Stimulated activated CD4-positive, alpha-beta T cell treated with anti-CD3 and anti-CD28 coated beads, Interleukin-15, amount 100 ng/mL, for 48 hours (primary cell): ENCODE measurements at places on chromosomes 5 and 9.

DNA sequence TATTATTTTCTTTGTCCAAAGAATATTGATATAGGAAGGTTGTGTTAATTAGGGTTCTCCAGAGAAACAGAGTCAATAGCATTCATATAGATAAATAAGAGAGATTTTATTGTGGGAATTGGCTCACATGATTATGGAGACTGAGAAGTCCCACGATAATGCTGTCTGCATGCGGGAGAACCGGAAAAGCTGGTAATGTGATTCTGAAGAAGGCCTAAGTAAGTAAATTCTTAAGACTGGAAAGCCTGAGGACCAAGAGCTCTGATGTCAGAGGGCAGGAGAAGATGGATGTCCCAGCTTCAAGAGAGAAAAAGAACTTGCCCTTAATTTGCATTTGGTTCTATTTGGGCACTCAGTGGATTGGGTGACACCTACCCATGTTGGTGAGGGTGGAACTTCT, 307.4 kb upstream of the C9orf72 start:
- no peak for DNase-seq

- no peak for DNase-seq
Measured at GRCh38 chr9:112719241-112719691, 1.3 kb upstream of the INIP start.

- DNase-seq, result no peak
Measured at GRCh38 chr5:158511454-158511853, 588.3 kb downstream of the EBF1 start.

DNA sequence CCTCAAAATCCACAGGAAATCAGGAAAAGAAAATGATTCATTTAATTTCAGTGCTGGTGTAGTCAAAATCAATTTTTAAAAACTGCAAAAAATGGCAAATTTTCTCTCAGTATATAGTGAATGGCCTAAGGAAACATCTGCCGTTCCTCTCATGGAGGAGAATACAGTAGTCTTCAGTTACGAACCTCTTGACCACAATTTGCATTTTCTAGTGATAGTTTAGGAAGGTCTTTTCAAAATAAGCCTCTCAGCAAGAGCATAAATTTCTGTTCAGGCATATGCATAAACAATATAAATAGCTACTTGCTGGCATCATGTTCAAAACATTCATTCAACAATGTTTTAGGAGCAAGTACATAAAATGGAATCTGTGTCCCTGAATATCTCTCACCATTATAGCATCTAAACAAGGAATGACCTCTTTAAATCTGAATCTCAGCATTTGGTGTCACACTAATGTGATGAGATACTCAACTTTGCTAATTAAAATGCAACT, 33.5 kb downstream of the HAPLN1 start:
- no peak for DNase-seq

DNA sequence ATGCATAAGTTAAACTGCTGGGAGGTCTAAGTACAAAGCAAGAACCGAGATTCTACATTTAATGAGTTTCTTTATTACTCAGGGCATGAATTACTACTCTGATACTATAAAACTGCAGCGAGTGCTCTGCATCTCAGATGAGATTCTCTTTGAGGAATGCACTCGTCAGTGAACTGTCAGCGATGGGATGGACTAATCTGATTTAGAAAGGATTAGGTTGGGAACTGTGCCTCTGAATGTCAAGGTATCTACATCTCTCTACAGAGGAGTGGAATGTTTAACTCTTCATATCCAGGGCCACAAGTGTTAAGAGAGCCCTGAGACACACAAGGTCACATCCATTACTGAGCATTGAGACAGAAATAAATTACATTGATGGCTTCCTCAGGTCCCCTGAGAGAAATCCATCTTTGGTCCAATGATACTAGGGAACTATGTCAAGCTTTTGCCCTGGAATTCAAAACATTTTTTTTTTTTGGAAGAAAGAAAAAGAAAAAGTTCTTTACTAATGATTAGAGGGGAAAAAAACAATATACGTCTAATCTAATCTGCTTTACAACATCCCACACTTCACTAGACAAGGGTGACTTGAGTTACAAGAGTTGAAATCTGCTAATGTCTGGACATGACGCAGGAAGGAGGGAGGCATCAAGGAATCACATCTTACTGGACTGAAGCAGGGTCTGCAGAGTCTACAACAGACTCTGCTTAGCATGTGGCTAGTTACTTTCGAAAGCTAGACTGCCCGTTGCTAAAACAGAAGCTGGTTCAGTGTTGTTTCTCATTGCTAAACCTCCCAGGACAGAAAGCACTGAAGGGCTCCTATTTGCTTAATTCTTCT, 270.0 kb upstream of the TLE4 start:
- no peak for DNase-seq

- DNase-seq, result no peak
Measured at GRCh38 chr5:33370466-33370859, 70.3 kb upstream of the TARS1 start.

DNA sequence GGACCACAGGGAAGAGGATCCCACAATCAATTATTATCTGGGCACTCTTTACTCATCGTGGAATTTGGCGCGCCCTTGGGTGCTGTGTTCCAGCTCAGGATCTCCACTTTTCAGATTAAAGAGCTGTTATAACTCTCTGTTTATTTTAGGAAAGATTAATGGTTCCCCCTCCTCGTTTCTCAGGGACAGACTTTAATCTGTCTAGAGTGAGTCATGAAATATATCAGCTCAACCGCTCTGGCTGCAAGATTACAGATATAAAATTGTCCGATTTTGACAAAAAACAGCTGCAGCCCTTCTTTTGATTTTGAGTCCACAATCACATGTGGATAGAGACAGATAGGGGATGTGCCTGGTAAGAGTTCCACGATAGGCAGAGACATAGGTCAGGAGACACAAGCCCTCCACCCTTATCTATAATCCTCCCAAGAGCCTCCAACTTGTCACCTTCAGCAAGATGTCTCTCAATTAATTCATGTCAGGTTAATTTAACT, 77.6 kb upstream of the ANKRD55 start:
- no peak for DNase-seq

DNA sequence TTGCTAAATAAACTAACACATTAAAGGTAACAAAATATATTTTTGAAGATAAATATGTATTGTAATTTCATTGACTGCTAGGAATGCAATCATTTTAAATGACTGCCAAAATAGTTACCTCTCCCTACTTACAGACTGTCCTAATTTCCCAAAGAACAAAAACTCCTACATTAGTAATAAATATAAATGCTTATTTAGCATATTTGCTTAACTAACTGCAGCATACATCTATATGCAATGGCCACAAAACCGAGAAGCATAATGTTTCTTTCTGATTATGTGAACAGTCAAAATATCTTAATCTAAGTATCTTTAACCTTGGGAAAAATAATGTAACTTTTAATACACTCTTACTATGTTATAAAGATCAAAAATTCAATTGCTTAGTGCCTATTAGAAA, 431.7 kb downstream of the HCN1 start:
- DNase-seq, result no peak

DNA sequence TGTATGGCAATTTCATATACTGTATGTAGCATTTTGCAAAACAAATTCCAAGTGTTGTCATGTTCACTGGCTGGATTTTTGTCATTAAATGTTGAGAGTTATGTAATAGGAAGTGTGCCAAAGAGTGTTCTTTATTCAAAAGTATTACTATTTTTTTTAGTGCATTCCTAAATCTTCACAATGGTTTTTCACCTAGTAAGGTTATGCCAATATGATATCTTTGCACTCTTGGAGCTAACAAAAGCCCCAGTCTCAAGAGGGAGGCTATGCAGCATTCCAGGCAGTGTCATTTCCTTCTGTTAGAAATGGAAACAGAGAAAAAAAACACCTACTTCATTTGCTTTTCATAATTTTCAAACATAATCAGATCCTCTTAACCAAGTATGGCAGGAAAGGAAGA, 5.1 kb upstream of the SSBP2 start:
- no peak for DNase-seq

GRCh38 chr5:88979244-88979643, 96.3 kb upstream of the MEF2C start:
- DNase-seq, result no peak

GRCh38 chr5:95358848-95359247, 32.3 kb upstream of the FAM81B start:
- DNase-seq, result no peak

DNA sequence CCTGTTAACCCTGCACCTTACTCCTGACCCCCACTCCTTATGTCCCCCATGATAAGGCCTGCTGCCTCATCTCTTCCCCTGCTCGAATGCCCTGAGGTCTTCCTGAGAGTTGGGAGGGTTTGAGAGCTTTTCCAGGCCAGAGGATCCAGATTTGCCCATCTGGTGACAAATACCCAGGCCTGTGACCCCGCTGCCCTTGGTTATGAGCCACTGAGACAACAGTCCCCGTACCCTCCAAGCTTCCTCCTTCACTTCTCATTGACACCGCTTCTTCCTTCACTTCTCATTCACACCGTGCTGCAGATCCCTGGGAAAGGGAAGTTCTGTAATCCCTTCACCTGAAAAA, 593 bp downstream of the GM2A start:
- no peak for DNase-seq

DNA sequence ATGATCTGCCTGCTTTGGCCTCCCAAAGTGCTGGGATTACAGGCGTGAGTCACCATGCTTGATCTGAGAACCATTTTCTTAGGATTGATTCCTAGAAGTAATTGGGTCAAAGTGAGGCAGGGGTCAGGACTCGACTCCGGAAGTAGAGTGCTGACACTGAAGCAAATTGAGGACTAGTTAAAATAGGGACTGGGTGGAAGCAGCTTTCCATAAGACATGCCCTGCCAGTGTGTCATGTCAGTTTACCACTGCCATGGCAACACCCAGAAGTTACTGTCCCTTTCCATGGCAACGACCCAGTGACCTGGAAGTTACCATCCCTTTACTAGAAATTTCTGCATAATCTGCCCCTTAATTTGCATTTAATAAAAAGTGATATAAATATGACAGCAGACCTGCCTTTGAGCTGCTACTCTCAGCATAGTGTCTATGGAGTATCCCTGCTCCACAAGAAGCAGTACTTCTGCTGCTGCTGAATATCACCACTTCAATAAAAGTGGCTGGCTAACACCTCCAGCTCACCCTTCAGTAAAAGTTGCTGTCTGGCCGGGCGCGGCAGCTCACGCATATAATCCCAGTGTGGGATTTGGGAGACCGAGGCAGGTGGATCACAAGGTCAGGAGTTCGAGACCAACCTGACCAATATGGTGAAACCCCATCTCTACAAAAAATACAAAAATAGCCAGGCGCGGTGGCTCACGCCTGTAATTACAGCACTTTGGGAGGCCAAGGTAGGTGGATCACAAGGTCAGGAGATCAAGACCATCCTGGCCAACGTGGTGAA, 47.8 kb upstream of the JADE2 start:
- DNase-seq, result no peak

DNA sequence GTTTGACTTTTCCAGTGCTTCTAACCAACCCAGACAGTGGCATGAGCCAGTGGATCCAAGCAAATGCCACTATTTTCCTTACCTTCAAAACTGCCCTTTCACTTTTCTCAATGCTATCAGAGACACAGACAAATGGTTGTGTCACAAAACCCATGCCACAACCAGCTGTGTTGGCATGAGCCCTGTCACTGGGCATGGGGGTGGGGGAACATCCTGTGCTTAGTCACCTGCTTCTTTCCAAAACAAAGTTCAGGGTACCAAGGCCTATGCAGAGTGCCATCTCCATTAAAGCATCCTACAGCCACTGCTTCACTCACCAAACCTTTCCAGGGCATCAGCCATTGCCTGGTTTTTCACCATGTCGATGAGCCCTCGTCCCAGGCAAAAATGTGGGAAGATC, 30.1 kb downstream of the NIPSNAP3B start:
- DNase-seq, result no peak

DNA sequence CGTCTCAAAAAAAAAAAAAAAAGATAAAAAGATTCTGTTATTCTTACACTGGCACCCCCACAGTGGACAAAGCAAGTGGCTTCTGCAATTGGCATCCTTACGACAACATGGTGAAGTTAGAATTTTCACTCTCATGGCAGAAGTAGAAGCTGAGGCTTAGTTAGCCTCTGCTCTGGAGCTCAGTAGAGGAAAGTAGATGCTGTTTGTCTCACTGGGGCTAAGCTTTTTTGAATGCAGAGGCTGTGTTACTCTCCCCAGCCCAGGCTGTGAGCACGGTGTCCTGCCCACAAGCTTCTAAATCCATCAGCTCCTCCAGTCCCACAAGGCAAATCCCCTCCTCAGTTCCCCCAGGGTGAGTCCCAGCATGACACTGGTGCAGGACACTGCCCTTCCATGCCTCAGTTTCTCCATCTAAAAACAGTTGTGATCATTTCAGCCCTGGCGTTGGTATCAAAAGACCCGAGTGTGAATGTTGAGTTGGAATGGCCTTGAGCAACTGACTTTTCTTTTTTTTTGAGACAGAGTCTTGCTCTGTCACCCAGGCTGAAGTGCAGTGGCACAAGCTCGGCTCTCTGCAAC, 22.6 kb upstream of the PHF19 start:
- no peak for DNase-seq

DNA sequence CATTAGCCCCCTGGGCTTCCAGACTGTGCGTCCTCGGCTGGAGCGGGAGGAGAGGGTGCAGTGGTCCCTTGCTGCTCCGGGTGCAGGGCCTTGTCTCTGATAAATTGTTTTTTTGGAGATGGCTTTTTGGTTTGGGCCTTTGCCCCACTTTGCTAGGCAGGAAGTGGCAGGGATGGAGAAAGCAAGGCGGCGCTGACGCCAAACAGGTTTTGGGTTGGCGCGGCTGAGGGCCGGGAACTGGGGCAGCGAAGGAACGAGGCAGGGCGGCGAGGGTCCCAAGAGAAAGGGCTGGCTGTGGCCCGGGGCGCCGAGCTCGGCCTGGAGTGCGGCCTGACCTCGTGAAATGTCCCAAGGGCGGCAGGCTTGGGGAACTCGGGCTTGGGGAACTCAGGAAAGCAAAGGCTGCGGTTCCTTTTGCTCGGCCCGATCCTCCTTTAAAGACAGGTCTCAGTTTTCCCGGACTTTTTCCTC, 4.1 kb downstream of the LHX2 start:
- no peak for DNase-seq

DNA sequence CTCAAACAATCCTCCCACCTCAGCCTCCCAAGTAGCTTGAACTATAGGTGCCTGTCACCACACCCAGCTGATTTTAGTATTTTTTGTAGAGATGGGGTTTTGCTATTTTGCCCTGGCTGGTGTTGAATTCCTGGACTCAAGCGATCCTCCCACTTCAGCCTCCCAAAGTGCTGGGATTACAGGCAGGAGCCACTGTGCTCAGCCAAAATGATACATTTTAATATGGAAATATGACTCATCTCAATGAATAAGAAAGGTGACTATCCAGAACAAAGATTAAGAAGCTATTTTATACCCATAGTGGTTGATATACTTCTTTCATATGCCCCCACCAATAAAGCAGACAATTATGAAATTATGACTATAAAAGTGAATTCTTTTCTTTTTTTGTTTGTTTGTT, 166.2 kb downstream of the NFIB start:
- no peak for DNase-seq
